H4 (cell line): ENCODE measurements at places on chromosomes 3 and 15.

DNA sequence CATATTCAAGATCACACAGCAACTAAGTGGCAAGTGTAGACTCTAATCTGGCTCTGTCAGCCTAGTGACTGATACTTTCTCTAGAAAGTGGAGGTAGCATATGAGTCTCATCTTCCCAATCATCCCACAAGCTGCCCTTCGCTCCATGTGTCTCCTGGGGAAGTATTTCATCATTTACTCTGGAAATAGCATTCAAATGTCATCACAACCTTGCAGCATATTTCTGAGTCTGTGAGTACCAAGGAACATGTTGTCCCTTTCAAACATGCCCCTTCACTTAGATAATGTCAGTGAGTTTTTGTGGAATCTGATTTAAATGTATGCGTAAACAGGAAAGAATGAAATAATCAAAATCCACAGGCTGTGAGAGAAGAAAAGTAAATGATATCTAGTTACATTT, 322.9 kb downstream of the SLC9A9 start:
- DNase-seq = no peak

- DNase-seq = no peak
Measured at GRCh38 chr15:100484443-100484842, 44.3 kb downstream of the CERS3 start.

GRCh38 chr3:43790060-43790459, 99.3 kb downstream of the ABHD5 start:
- no peak for DNase-seq

GRCh38 chr3:123261666-123262065, 59.9 kb downstream of the SEC22A start:
- DNase-seq = no peak

DNA sequence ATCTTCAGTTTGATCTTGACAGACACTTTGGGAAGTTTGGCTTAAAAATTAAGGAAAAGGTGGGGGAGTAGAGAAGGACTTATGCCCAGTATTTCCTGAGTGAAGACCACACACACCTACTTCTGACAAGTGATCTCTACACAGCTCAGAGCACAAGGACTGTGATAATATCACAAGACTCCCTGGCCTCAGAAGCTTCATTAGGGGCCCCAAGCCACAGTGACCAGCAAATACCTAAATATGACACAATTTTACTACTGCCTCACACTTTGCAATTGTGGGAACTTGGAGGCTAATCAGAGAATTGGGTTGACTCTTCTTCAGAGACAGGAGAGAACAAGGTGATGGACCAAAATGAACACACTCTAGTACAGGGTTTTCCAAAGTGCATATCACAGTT, 2.6 kb downstream of the ILDR1 start:
- DNase-seq = no peak
